Chondrocyte (in vitro differentiated cells): ENCODE measurements at places on chromosomes 1 and 21.
A peak's percentile ranks its signal among the peaks of the same experiment; 100 is the strongest.

DNA sequence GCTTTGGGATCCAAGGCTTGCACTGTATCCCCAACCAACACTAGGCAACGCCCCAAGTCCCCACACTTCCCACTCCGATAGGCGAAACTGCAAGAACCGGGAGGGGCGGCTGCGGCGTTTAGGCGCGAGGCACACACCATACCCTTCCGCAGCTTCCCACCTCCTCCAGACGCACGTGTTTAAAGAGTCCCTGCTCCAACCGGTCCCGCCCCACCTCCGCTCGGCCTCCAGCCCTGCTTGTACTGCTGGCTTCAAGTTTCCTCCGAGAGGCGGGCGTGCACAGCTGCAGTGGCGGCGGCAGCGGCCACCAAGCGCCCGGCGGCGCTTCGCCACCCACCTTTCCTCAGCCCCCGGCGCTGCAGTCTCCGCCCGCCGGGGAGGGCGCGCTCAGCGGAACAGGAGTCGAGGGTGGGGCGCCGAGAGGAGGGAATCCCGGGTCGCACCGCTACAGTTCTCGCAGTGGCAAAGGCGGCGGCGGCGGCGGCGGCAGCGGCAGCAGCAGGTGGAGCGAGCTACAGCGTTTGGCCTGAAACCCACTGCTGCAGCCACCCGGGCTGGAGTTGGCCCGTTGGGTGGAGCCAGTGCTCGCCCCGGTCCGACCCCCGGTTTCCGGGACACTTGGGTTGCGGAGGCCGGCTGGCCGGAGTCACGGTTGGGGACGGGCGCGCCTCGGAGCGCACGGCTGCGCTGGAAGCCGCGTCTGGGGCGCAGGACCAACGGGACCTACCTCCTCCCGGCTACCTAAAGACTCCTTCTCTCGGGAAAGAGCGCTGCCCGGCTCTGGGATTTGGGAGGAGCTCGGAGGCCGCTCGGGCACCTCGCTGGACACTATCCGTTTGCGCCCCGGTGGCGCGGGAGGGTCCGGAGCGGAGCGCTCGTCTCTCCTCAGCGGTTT is at the start of gene CNIH3:
Gene CNIH3 (plus strand): TSS at position 457 of the 895 bp plus-strand sequence. CDS start 858 bp downstream, outside the sequence.
- DNase-seq: no peak

GRCh38 chr1:166185526-166185925 is 18.7 kb upstream of the FAM78B start:
- no peak for DNase-seq

GRCh38 chr21:40386294-40386911 is 460.6 kb downstream of the DSCAM start:
- DNase-seq: no peak

DNA sequence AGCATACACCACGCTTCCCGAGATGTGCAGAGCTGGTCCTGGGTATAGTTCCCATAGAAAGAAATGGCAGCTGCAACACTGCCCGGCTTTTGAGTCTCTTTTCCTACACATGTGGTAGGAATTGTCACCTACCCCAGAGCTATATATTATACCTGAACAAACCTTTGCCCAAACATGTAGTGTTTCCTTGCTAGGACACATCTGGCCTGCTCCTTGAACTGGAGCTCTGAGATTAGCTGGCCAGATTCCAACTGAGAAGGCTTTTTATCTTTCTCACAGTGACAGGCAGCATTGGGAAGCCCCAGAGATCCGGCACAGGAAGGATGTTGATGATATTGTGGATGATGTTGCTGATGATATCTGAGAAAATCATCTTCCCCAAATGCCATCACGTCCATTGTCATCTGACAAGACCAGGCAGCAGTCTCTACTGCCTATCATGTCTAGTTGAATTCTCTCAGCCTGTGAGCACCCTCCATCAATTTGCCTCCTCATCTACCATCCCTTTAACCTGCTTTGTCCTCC is 115.0 kb upstream of the SMYD2 start:
- DNase-seq: no peak

DNA sequence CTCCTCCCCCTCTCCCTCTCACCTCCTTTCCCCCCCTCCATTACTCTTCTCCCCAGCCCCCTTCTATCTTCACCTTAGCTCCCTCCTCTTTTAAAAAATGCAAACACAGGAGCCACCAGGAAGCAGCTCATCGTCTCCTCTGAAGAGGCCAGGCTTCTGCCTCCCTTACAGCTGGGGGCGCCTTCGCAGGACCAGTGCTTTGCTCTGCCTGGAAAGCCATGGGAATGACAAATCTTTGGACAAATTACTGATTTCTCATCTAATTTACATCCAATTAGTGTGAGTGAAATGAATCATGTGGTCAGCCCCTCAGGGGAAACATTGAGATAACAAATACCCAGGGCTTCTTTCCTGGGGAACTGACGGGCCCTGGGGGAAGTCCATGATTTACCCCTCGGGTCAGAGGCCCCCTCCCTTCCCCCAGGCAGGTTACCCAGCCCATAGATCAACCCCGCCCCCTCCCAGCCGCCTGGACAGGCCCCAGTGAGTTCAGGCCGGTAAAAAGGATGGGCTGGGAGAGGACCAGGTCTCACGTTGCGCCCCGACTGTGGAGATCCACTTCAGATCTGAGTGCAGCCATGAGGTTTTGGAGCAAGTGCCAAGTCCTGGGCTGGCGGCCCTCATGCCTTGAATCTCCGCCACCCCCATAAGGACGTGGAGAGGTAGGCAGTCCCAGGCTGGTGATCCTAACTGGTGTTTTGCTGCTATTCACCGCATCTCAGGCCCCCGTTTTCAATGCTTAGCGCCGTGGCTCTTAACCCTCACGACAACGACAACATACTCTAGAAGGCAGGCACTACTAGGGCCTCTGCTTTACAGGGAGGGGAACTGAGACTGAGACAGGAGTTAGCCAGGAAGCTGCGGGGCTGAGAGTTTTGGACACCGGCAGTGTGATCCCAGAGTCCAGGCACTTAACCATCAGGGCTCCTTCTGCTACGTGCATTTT is 300.8 kb downstream of the RRAGC start:
- DNase-seq: no peak

DNA sequence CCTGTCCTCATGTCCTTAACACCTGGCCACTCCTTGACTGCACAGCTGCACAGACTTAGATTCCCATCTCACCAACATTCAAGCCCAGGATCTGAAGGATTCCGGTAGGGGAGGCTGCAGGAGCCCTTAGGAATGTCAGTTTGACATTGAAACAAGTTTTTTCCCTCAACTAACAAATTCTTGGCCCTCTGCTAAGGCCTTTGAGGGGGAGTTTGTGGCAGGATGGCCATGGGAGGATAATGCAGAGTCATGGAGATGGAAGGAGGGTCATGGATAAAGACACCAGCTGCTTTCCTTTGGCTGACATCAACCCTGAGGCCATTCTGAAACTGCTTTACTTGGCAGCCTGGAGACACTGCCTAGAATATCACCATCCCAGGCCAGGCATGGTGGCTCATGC is 63.4 kb upstream of the PPP2R5A start:
- DNase-seq: no peak

DNA sequence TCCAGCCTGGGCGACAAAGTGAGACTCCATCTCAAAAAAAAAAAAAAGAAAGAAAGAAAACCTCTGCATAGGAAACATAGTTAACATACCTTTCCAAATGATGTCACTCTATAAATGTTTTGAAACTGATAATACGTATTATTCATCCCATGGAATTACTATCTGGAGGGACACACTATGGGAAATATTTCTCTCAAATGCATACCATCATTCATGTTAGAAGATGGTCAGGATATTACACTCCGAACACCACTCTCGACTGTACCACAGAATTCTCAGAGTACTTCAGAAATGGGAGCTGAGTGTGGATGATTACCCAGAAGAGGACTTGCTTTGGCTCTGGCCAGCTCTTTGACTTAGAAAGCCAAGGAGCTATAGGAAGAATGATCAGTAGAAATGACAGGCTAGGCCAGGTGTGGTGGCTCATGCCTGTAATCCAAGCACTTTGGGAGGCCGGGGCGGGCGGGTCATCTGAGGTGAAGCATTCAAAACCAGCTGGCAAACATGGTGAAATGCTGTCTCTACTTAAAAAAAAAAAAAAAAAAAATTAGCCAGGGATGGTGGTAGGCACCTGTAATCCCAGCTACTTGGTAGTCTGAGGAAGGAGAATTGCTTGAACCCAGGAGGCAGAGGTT is 5.2 kb upstream of the LIN28A start:
- no peak for DNase-seq

GRCh38 chr21:38680401-38680800 is 125.3 kb upstream of the ETS2 start:
- no peak for DNase-seq

GRCh38 chr1:28417441-28417922 is 47.9 kb downstream of the PHACTR4 start:
- no peak for DNase-seq

DNA sequence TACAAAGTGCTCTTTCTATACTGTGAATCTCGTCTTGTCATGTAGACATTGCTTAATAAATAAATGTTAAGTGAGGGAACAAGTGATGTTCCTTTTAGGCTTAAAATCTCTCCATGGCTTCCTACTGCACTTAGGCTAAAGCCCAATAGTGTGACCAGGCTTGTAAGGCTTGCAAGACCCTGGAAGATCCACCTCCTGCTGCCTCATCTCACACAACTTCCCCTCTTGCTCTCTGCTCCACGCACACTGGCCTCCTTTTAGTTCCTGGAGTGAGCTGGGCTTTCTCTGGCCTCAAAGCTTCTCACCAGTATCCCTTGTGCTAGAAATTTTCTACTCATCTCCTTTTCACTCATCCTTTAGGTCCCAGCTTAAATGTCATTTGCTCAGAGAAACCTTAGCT is 41.5 kb upstream of the DIPK1A start:
- DNase-seq: no peak

GRCh38 chr1:196660852-196661251 is 9.0 kb downstream of the CFH start:
- DNase-seq: no peak

DNA sequence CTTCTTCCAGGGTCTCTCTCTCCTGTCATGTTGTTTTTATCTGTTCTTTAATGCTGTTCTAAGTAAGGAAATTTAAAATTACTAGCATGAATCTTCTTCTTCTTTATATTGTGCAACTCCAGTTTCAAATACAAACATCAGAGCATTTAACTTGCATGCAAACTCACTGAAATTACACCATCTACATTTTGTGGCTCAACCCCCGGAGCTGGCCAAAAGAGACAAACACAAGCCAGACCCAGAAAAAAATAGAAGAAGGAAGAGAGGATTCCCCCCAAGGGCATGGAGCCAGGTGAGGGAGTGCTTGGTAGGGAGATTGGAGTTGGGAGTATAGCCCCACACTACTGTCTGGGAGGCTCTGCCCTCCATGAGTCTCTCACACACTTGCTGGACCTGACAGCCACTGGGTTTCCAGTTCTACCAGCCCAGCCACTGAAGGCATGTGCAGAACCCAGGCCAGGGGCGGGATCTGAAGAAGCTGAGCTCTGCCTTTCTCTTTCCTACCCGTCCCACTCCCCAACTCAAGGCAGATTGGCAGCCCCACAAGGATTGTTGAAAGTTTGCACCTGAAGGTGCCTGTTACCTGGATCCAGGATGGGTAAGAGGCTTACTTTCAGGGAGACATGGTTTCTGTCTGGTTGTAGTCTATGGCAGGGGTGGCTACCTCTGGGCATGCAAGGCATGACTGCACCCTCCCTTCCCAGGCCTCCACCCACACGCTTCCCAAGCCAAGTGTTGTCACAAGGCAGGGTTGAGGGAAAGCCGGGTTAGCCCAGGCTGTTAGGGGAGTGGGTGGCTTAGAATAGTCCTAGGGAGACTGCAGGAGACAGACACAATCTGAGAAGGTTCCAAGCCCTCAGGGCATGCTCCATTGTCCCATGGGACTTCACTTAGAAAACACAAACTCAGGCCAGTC is 297.2 kb downstream of the TGFB2 start:
- no peak for DNase-seq

GRCh38 chr1:59139396-59139795 is 157.5 kb upstream of the FGGY start:
- DNase-seq: no peak

DNA sequence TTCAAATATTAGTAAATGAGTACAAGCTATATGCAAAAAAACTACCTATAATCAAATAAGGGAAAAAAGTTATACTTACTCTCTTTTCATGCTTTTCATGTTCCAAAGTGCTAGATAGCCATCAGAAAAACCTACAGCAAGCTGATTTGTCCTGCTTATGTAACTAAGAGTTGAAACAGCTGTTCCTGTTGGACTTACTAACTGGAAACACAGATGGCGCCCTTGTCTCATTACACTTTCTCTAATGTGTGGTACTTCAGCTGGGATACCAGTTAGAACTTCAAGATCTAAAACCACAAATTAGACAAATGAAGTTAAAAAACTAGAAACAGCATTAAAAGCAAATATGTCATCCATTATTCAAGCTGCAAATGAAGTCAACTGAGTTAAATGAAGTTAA is 24.3 kb downstream of the AHCTF1 start:
- DNase-seq: no peak

GRCh38 chr1:2133879-2134215 is 60.7 kb downstream of the FAAP20 start:
- DNase-seq: peak; percentile 70

DNA sequence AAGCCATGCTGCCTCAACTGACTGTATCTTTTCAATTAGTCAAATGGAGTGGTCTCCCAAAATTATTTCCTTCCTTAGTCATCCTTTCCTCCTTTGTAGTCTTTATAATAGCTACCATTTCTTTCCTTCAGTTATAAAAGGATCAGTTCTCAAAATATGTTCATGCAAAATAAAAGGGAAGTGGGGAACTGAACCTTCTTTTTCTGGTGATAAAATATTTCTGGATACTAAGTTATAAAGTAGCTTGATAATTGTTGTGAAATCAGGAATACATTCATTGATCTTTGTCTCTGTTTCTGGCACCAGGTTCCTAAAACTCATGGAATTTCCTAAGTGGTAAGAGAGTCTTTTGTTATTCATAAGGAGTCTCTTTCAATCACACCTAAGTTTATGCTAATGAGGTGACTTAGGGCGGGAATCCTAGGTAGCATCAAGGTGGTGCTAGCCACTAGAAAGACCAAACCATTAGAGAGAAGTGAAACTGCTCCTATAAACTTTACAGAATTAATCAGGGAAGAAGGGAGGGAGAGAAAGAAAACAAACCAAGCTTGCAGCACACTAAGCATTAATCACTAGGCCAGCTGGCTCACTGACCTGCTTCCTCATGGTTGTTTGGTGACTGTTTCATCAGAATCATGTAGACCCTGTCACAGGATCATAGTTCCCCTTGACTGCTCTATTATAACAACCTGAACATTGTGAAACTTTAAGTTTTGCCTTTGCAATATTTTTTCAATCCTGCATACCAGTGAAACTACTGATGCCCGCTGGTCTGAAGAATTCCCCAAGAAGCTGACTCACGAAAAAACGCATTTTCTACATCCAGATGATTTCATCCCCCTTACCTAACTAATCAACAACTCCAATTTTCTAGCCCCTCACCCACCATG is 161.6 kb upstream of the PTBP2 start:
- no peak for DNase-seq

DNA sequence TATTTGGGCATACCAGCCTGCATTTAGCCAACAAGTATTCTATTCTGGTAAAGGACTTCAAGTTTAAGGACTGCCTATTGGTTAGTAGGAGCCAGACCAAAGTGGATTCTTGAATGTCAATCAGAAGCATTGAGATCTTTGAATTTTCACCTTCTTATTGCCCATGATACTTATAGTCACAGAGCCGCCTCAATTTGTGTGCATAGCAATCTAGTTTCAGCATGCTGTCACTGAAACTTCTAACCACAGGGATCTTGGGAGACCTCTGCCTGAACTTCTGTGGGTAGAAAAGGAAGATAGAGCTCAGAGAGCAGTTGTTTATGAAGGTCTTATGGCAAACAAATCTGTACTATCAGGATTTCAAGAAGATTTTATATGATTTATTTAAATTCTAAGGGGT is 501.4 kb upstream of the USP24 start:
- DNase-seq: no peak

- no peak for DNase-seq
Measured at GRCh38 chr1:58290685-58291372, 255.7 kb downstream of the OMA1 start.

GRCh38 chr1:67650061-67650460 is 34.9 kb upstream of the GADD45A start:
- DNase-seq: no peak
